Panc1 (cell line): ENCODE measurements at places on chromosomes 4 and X.

- DNase-seq, result no peak
These were observed 42.4 kb upstream of the MYOZ2 start for GRCh38 chr4:119093042-119093827.

DNA sequence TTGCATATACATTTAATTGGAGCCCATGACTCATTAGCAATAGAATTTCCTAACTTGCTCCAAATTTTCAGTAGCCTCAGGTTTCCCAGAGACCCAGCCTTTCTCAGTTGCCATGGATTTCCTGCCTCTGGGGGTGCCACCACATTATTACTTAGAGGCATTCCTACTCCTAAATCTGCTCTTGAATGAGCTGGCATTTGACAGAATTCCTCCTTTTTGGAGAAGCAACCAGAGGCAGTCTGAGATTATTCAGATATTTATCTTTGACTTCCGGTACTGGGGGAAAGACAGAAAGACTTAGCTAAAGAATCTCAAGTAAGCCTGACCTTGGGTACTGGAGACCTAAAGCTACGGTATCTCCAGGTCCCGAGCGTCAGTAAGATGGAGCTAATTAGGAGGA lies 76.3 kb downstream of the DCHS2 start:
- no peak for DNase-seq

DNA sequence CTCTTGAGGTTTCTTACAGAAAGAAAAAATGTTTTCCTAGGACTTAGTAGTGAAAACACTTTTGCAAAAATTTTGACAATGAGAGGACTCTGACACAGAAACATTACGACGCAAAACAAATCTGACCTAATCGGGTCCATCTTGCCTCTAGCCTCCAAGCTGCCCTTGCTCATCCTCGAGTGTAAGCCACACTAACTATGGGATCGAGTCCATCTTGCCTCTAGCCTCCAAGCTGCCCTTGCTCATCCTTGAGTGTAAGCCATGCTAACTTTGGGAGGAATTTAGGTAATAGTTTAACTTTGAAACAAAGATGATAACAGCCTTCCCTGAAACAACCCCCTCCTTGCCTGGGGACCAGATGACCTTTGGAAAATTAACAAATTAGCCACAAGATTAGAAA lies 100.3 kb upstream of the FRG1 start:
- DNase-seq, result no peak

DNA sequence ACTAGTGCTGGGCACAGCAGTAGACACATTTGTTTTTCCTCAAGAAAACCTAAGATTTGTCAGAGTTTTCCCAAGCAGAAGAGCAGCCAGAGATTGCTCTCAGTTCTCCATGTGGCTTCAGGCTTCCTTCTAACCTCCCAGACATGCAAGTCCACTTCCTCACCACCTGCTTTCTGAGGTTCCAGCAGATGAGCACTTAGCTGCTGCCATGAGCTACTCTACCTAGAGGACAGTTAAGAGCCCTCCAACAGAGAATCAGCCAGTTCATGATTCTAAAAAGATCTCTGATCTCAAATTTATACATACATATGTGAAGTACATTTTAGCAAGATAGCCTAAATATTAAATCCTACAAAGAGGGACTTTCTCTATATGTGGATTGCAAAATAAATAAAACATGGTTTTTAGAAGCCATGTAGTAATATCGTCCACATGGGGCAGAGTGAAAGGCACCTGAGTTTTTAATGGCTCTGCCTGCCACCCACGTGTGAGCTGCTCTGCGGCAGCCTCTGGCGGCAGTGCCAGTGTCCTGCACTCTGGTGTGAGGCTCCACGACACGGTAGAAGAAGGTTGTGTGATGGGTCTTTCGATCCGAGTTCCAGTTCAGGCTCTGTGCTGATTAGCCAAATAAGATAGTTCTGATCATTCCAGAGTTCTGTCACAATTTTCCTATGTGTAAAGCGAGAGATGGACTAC lies 10.3 kb downstream of the CYP4V2 start:
- peak; percentile 39 for DNase-seq

DNA sequence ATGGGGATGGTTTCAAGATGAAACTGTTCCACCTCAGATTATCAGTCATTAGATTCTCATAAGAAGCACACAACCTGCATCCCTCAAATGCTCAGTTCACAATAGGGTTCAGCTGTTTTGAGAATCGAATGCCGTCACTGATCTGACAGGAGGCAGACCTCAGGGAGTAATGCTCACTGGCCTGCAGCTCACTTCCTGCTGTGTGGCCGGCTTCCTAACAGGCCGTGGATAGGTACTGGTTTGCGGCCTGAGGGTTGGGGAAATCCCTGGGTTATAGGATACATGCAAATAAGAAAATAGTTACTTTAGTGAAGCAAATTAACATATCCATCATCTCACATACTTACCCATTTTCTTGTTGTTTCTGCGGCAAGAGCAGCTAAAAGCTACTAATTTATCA lies 160.4 kb downstream of the MAD2L1 start:
- no peak for DNase-seq

- DNase-seq, result no peak
These were observed 15.5 kb downstream of the NAT8L start for GRCh38 chr4:2074588-2074987.

DNA sequence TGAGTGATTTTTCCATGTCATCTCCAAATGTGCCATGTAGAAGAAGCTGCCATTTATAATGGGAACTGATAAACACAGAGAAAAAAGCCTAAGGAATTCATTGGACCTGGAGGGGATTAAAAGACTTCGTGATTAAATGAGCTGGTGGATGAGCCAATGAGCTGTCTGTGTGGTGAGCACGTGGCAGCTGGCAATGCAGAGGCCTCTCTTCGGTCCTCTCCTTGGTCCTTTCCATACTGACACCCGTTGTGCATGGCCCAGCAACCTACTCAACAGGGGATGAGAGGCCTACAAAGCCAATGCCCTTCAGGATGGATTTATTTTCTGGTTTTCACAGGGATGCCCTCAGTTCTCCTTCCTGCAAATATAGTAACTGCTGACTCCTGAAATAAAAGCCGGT lies 87.7 kb upstream of the STS start:
- no peak for DNase-seq

GRCh38 chr4:76208005-76208765 lies 5.4 kb downstream of the SCARB2 start:
- no peak for DNase-seq

DNA sequence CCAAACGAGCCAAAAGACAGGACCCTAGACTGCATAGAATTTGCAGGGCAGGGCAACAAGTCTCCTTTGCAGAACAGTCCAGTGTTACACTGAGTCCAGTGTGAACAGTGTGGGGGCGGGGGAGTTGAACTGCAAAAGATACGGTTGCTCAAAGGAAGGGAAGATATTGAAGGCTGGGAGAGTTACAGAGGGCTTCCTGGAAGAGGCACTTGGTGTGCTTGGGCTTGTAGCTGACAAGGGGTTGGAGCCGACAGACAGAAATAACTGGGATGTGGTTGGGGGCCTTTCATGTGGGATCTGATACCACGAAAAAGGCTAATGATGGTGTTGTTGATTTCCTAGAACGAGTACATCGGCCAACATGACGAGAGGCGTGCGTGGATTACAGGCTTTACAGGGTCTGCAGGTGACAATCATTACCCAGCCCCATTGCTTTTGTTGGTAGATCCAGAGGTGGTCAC lies 6.1 kb downstream of the XPNPEP2 start:
- no peak for DNase-seq

GRCh38 chr4:47801481-47802002 lies 36.3 kb downstream of the CORIN start:
- no peak for DNase-seq

DNA sequence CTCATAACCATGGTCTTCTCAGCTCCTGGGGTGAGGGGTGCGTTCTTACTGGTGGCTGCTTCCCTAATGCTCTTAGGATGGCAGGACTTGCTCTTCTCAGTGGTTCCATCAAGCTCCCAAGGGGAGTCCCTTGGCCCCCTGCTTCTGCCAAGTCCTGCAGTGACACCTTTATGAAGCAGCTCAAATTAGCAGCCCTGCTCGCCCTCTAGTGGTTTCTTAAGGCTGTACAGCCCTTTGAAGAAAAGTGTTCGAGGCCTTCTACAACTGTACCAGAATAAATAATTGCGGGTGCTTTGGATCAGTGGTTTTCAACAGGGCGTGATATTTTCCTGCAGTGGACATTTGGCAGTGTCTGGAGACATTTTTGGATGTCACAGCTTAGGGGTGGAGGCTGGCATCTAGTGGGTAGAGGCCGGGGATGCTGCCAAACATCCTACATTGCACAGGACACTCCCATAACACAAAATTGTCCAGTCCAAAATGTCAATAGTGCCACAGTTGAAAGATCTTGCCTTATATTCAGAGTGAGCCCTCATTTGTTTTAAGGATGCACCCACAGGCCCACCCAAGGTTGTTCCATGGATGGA lies 204.7 kb upstream of the S100G start:
- DNase-seq, result peak; percentile 36

- DNase-seq, result no peak
These were observed 27.4 kb upstream of the ARX start for GRCh38 chrX:25043192-25043591.

DNA sequence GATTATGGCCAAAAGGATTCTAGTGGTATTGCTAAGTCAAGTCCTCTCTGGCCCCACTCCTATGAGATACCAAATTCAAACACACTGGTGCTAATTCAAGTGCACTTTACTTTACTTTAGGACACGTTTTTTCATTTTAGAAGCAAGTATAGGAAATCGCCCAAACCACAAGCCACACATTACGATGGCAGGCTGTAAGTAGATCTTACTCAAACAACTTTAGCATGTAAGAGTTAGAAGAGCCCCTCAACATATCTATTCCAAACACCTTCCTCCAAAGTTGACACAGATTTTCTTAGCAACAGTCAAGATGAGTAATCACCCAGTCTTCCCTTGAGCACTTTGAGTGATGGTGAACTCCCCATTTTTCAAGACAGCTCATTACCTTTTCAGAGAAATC lies 43.6 kb downstream of the DRD5 start:
- no peak for DNase-seq

DNA sequence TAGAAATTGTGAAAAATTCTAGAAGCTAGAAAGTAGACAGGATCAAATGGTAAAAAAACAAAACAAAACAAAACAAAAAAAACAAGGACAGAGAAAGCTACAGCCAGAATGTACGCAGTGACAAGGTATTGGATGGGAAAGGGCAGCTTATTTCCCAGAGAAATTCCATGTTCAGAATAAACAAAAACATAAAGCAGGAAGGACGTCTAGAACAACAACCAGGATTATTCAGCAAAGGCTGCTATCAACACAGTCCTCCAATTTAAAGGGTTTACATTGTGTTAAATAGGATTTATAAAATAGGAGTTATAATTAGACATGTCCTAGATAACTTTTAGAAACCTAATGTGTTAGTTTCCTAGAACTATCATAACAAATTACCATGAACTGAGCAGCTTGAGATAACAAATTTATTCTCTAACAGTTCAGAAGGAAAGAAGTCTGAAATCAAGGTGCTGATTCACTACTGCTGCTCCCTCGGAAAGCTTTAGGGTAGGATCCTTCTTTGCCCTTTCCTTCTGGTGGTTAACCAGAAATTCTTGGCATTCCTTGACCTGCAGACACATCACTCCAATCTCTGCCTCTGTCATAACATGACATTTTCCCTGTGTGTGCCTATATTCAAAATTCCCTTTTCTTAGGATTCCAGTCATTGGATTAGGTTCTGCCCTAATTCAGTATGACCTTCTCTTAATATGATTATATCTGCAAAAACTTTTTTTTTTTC lies 175.6 kb downstream of the SNCA start:
- DNase-seq, result no peak

DNA sequence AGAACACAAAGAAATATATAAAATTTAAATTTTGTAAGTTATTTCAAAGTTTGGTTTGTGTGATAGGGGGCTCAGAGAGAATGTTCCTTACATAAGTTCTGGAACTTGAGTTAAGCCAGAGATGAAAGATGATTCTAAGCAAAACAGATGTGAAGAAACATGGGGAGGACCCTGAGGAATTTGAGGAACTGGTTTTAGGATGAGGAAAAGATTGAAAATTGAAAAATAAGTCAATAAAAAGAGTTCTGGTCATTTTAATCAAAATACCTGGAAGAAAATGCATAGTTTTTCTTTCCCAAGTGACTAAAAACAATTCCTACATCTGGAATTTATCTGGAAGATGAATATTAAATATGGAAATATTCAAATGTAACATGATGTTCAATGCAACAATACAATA lies 37.4 kb downstream of the HELQ start:
- no peak for DNase-seq

DNA sequence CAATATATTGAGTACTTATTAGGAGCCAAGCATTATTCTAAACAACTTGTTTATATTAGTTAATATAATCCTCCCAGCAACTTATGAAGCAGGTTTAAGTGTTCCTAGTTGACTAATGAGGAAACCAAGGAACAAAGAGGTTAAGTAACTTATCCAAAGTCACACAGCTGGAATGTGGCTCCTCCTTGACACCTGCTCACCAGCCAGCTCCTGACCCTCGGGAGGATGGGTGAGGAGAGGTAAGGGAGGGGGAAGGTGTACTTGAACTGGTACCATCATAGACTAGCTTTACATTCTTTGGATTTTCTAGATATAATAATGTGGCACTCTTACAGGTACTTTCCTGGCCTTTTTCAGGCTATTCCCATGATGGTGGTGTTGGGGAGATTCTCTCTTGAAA lies 50.7 kb downstream of the ARHGEF38 start:
- no peak for DNase-seq

DNA sequence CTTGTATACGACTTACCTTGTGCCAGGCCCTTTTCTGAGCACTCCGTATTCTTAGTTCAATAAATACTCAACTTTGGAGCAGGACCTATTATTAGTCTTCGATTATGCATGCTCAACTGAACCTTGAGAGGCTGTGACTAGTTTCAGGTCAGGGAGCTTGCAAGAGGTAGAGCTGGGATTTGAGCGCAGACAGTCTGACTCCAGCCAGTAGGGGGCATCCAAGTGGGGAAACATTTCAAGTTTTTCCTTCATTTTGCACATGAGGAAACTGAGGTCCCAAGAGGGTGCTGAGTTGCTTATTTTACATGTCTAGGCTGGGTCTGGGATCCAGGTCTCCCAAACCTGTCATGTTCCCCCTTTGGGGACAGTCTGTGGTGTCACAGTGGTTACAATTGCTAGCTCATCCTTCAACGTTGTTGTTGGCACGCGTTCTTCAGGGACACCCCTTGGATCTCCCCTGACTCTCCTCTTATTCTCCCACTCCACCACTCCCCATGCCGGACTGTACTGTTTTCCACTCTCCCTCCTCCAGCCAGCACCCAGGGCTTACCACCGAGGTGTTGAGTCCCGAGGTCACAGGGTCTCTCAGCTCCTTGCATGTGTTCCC lies 6.7 kb upstream of the PRICKLE3 start:
- no peak for DNase-seq

DNA sequence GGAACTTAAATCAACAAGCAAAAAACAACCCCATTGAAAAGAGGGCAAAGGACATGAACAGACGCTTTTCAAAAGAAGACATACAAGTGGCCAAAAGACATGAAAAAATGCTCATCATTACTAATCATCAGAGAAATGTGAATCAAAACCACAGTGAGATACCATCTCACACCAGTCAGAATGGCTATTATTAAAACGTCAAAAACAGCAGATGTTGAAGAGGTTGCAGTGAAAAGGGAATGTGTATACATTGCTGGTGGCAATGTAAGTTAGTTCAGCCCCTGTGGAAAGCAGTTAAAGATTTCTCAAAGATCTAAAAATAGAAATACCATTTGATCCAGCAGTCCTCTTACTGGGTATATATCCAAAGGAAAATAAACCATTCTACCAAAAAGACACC lies 22.6 kb downstream of the RTL9 start:
- DNase-seq, result no peak
